CD8-positive, alpha-beta T cell (primary cell): ENCODE measurements at places on chromosomes 2 and 18.

GRCh38 chr2:25311865-25312575, 29.7 kb downstream of the DNMT3A start:
- no peak for DNase-seq

DNA sequence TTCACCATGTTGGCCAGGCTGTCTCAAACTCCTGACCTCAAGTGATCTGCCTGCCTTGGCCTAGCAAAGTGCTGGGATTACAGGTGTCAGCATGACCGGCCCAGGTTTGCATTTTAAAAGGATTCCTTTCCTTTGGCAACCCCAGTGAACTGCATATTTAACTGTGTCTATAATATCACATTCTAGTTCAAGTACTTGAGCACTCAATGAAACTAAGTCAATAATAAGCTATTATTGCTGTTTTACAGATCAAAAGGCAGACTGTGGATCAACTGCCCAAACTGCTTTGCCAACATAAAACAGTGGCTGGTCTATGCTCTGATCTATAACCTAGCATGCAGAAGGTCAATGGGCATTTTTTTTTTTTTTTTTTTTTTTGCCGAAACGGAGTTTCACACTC, 144.5 kb downstream of the USP34 start:
- DNase-seq: no peak

- DNase-seq: no peak
Observed at GRCh38 chr2:126986631-126987187, 88.0 kb downstream of the TEX51 start.

- no peak for DNase-seq
Observed at GRCh38 chr18:21629089-21629832, 17.1 kb downstream of the SNRPD1 start.

DNA sequence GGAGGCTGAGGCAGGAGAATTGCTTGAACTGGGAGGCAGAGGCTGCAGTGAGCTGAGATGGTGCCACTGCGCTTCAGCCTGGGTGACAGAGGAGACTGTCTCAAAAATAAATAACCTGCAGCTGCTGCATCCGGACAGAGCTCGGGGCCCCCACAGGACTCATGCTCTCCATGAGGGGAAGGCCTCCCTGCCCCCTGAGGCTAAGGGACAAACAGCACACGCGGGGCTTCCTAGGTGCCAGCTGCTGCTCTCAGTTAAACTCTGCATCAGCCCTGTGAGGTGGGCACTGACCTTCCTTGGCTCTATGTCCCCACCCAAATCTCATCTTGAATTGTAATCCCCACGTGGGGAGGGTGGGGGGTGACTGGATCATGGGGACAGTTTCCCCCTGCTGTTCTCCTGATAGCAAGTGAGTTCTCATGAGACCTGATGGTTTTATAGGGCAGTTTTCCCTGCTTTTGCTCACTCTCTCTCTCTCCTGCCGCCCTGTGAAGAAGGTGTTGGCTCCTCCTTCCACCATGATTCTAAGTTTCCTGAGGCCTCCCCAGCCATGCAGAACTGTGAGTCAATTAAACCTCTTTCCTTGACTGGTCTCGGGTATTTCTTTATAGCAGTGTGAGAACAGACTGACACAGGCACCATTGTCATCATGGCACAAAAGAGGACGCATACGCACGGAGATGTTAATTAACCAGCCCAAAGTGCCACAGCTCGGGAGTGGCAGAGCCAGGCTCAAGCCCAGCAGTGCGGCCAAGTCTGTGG, 49.9 kb upstream of the TAF1B start:
- DNase-seq: no peak

DNA sequence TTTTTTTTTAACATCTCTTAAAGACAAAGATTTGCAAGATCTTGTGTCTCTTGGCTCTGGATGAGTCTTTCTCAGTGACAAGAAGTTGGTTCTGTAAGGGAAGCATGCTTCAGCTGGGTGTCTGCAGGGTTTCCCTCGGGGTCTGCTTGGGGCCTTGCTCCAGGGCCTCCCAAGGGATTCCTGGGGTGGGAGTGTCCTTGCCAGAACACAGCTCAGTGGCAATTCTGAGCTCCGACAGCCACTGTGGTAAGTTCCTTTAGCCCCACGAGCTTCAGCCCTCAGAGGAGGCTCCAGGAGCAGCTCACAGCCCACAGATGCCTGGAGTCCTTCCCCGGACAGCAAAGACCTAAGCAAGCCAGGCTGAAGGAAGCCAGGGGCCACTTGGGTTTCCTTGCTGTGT, 52.4 kb downstream of the EMX1 start:
- DNase-seq: no peak

GRCh38 chr2:6913415-6914157, 3.6 kb upstream of the RNF144A start:
- peak; percentile 39 for DNase-seq
